ENCODE measurements at places on chromosomes 5 and 9.

DNA sequence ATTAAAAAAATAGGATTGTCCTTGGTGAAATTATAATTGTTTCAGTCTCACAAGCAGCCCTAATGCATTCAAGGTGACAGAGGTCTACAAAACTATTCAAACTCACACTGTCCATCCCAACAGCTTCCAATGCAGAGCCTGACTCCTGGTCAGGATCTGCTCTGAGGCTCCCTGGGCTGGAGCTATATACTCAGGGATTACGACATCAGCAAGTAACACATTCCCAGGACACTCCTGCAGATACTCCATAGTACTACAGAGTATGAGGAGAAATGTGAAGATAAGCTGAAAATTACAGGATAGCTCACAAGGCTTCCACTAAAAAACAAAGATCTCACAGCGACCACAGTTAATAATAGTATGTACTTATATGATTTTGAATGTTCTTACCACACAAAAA, 130.1 kb downstream of the AUH start:
- no peak for DNase-seq

- DNase-seq: no peak
These were observed 199.9 kb downstream of the DIRAS2 start for GRCh38 chr9:90442723-90443122.

DNA sequence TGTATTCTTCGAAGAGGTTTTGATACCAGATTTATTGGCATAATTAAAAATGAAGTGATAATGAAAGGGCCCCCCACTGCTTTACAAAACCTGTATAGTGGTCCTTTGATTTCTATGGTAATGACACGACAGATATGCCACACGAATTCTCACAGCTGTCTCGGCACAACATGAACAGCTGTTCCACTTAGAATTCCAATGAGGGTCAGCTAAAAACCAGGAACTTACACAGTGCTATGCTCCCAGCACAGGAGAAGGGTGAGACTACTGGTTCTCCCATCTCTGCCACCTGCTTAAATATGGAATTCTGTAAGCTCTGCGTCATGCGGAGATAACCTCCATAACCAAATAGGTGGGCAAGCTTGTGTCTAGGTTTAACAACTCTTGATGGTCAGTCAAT, 183.0 kb upstream of the EFNA5 start:
- no peak for DNase-seq

DNA sequence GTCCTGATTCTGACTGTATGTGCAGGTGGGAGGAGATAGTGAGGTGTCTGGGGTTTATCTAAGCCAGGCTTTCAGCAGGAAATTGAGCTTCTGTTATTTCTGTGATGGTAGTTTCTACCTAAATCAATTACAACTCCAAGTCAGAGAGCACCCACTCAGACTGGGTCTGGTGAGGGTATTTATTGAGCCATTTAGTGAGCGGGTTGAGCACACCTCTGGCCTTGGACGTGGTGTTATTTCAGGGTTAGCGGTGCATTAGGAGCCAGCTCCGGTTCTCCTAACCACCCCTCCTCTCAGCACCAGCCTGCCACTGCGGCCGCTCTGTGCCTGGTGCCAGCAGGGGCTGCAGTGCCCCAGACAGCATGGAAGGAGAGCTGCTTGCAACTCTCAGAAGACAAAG, 238.9 kb downstream of the CACNA1B start:
- no peak for DNase-seq

DNA sequence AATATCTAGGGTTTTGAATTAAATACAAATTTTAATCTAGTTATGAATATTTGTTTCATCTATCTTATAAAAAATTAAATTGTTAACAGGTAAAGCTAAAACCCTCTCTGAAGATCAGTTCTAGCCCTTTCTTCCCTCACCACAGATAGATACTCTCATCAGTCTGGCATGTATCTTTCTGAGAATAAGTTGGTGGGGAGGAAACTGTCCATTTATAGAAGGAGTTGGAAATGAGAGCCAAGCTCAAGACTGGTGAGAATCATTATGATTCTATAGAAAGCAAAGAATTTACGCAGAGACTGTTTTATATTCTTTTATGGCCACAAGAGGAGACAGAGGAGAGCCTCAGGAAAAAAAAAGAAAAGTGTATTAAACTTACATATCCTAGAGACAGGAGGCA, 59.0 kb downstream of the STARD4 start:
- no peak for DNase-seq

- no peak for DNase-seq
These were observed 400.2 kb upstream of the IRX4 start for GRCh38 chr5:2282893-2283292.

GRCh38 chr5:146633323-146633764, 117.4 kb upstream of the GPR151 start:
- DNase-seq: no peak

GRCh38 chr5:37187465-37187977, 61.7 kb downstream of the CPLANE1 start:
- no peak for DNase-seq

- DNase-seq: no peak
These were observed 1230.6 kb upstream of the NUDT12 start for GRCh38 chr5:104793031-104793754.

GRCh38 chr9:127143920-127144465, 21.6 kb upstream of the ANGPTL2 start:
- no peak for DNase-seq

DNA sequence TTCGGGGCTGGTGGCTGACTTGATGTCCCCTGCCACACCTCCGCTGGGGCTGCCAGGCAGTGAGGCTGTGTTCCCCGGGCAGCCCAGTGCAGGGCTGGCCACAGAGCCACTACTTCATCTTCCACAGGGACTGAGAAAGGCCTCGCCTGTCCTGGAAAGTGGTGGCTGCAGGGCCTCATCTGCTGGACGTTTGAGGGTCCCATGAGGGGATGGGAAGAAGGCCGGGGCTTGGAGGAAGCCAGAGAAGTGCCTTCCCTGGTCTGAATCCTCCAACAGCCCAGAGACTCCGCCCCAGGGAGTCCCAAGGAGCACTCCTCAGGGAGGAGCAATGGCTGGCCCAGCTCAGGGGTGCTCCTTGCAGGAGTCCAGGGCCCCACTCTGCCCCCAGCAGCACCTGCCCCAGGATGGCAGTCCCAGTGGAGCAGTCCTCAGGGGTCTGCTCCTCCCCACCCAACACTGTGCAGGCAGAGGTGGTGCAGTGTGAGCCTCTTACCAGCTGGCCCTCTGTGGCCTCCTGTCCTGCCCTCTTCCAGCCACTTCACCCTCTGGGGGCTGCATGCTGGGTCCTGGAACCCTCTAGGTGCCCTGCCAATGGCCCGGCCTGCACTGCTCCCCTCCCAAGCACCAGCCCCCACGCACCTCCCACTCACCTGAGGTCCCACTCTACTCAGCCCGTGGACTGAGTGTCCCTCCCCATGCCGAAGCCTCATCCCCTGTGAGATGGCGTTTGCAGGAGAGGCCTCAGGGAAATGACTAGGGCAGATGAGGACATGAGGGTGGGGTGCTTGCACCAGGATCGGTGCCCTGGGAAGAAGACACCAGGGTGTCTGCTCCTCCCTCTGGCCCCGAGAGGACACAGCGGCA, 47.3 kb upstream of the COL5A1 start:
- DNase-seq: no peak

- no peak for DNase-seq
These were observed 35.4 kb upstream of the C5orf47 start for GRCh38 chr5:173953528-173954090.

DNA sequence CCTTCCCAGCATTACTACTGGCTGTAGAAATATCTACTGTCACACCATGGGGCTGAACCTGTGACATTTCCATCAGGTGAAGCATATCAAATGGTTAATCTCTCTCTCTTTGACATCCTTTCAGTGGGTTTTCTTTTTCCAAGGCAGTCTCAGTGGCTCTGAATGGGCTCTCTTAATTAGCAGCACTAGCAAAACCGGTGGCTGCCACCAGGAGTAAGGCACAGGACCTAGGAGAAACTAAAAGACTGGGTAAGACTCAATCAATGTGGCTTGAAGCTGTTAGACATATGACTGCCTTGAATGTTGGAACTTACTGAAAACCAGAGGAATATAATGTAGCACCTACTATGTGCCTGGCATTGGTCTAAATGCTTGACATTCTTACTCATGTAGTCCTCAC, 445.0 kb upstream of the KIF2A start:
- no peak for DNase-seq

GRCh38 chr9:32351845-32352244, 32.6 kb upstream of the ACO1 start:
- DNase-seq: no peak

- peak; percentile 54 for DNase-seq
These were observed 247.1 kb upstream of the ANKRD55 start for GRCh38 chr5:56480078-56480704.

DNA sequence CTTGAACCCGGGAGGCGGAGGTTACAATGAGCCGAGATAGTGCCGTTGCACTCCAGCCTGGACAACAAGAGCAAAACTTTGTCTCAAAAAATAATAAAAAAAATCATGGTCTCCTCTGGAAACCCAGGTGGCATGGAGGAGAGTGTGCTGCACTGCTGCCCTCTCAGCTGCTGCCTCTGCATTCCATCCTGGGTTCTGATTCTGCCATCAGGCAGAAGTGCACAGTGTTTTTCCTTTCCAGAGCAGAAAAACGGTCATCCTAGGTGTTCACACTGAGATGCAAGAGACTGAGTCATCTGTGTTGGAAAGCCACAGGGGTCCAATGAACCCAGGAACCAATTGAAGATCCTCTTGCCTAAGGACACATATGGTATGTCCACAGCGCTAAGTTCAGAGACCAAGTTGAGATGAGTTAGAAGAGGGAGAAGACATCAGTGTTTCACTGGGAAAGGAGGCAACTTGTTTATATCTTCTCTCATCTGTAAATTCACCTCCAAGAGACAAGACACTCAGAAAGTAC, 88.8 kb upstream of the DMRT1 start:
- DNase-seq: no peak

DNA sequence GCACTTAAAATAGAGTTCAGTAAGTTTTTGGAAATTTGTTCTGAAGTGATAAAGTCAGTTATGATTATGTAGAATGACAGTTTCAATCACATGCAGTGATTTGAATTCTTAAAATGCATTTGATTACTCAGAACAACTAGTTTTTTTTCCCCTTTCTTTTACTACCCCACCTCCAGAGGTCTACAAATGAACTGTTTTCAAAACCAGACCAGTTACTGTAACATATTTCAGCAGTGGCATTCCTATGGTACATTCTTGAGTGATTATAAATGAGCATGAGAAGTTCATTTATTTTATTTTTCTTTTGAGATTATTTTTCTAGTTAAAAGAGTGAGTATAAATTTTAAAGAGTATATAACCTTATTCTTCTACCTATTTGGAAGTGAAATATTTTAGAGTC, 71.6 kb downstream of the NNT start:
- no peak for DNase-seq

DNA sequence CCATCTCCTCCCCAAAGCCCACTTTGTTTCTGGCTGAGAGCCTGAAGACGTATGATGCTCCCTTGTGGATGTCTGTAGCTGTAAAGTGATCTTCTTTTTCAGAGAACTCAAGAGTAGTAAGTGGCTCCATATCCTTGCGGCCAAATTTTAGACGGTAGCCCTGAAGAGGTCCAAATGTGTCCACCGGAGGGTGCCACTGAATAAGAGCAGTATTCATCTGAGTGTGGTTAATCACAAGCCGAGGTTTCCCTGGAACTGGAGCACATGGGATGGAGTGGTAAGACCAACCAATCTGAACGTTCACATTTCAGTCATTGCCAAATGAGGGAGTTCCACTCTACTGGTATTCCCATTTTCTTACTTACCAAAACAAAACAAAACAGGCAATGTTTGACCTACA, 686.5 kb upstream of the DMAC1 start:
- DNase-seq: no peak

DNA sequence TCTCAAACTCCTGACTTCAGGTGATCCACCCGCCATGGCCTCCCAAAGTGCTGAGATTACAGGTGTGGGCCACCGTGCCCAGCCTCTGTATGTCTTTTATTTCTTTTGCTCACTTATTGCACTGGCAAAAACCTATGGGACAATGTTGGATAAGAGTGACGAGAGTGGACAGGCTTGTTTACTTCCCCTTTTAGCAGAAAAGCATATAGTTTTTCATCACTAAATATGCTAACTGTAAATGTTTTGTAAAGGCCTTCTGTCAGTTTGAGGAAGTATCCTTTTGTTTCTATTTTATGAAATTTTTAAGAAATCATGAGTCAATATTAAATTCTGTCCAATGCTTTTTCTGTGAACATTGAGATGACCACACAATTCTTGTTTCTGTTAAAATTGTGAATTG, 103.3 kb downstream of the AUH start:
- no peak for DNase-seq

- DNase-seq: no peak
These were observed 36.5 kb downstream of the KIF2A start for GRCh38 chr5:62342476-62342837.

GRCh38 chr5:65103756-65104440, 335.2 kb downstream of the CWC27 start:
- DNase-seq: no peak

DNA sequence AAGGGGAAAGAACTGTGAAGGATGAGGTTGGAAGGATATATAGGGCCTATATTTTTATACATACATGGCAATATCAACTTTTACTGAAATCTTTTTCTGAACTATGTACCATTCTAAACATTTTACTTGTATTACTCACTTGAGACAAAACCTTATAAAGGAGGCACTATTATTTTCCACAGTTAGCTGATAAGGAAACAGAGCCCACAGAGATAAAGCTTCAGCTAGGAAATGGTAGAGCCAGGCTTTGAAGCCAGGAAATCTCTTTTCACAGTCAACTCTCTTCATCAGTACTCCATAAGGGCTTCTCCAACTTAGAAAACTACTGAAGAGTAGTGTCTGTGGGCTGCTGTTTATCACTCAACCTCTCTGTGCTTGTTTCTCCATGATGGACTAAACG, 613.7 kb downstream of the PRELID2 start:
- no peak for DNase-seq

DNA sequence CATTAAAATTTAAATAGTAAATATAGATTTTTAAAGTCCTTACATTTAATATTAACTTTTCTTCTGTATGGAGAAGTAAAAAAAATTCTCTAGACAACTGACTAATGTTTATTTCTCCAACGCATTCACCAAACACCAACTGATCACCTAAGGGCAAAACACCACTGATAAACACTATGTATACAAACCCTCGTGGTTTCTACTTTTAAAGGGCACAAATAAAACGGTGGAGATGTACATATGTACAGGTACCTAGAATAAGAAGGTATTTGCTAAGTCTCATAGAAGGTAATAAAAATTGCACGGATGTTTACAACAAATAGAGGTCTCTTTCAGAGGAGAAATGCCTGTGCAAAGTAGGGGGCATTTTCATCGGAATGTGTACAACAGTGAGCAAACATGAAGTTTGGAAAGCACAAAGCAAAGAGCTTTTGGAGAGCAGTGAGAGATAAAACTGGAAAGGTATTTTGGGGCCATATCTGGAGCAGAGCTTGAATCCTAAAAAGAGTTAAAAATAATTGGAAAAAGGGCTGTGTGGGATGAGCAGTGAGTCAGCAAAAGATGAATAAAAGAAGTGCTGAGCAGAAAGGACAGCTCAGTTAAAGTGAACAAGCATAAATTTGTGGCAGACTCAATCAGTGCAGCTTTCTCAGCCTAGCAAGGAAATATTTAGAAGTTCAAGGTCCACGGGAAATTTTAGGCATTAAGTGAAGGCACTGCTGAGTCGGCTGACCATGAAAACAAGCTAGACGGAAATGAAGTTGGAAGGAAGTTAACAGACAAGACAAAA, 160.0 kb downstream of the TMEM161B start:
- DNase-seq: no peak

- DNase-seq: no peak
These were observed 102.6 kb downstream of the XRCC4 start for GRCh38 chr5:83179966-83180365.

GRCh38 chr9:85522459-85523092, 219.2 kb downstream of the AGTPBP1 start:
- no peak for DNase-seq

- no peak for DNase-seq
These were observed 17.0 kb upstream of the ARHGAP26 start for GRCh38 chr5:142753116-142753631.

All from central memory CD4-positive, alpha-beta T cell (primary cell).